ENCODE measurements at places on chromosomes 4 and X. TPM values are rescaled to one million over a fixed set of nuclear protein-coding genes. Genes with fewer than 3 reads are reported as not detected.

Gene KLHL34
- 0.09 TPM for total RNA-seq

DNA sequence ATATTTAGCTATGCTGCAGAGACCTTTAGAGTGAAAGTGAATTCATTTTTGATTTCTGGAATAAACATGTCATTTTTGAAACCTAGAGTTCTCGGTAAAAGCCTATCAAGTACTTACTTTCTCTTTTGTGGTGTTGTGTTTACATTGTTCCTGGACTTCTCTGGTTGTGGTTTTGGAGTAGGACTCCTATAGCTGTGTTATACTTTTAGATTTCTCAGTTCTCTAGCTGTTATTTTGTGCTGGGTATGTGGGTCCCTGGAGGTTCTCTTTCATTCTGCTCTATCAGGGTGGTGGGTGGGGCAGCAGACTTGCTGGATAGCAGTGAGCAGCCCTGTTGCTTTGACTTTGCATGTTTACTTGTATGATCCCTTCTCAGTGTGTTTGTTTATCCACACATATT is 25.6 kb upstream of the MSMO1 start:
- no peaks in the 10 kb centered on the region for H3K36me3 ChIP-seq
- H3K27ac ChIP-seq = no peak overlapping the region
- H3K4me3 ChIP-seq = no peak overlapping the region
- no peaks in the 10 kb centered on the region for H3K27me3 ChIP-seq

DNA sequence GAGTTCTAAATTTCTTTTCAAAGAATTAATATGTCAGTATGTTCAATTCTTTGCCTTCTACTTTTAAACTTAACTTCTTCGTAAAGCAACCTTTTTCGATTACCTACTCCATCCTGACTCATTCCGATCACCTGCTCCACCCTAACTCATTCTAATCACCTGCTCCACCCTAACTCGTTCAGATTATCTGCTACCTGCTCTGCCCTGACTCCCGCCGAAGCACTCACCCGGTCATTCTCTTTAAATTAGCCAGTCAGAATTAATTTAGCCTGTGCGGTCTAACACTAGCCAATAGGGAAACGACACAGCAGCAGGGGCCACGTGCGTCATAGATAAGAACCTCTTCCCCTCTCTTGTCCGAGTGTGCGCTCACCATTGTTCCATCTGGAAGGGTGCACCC is 60.1 kb upstream of the SH3RF1 start:
- no peak overlapping the region for H3K4me3 ChIP-seq
- H3K4me1 ChIP-seq = no peaks in the 10 kb centered on the region
- no peak overlapping the region for H3K27ac ChIP-seq
- no peak for DNase-seq

DNA sequence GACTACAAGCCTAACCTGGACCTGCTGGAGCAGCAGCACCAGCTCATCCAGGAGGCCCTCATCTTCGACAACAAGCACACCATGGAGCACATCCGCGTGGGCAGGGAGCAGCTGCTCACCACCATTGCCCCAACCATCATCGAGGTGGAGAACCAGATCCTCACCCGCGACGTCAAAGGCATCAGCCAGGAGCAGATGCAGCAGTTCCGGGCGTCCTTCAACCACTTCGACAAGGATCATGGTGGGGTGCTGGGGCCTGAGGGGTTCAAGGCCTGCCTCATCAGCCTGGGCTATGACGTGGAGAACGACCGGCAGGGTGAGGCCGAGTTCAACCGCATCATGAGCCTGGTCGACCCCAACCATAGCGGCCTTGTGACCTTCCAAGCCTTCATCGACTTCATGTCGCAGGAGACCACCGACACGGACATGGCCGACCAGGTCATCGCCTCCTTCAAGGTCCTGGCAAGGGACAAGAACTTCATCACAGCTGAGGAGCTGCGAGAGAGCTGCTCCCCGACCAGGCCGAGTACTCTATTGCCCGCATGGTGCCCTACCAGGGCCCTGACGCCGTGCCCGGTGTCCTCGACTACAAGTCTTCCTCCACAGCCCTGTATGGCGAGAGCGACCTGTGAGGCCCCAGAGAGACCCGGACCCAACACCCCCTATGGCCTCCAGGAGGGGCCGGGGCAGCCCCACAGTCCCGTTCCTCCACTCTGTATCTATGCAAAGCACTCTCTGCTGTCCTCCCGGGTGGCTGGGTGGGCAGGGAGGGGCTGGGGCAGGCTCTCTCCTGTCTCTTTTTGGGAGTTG is 486.2 kb downstream of the TRAM1L1 start:
- H3K4me3 ChIP-seq = no peak overlapping the region
- H3K27ac ChIP-seq = no peak overlapping the region
- DNase-seq = no peak
- H3K4me1 ChIP-seq = no peaks in the 10 kb centered on the region

DNA sequence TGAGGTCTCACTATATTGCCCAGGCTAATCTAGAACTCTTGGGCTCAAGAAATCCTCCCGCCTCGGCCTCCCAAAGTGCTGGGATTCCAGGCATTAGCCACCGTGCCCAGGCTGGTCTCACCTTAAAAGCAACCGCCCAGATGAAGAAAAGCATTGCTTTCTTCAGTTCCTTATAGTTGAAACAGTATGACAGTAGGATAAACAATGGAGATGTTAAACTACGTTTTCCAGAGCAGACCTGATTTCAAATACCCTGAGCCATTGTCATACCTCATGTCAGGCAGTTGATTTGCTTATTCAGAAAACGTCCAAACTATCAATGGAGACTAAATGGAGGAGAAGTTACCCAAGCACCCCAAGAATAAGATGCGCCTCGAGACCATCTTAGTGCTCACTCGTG is 26.3 kb upstream of the TMEM131L start:
- H3K27ac ChIP-seq = no peak overlapping the region
- H3K36me3 ChIP-seq = no peaks in the 10 kb centered on the region
- H3K27me3 ChIP-seq = no peaks in the 10 kb centered on the region
- no peaks in the 10 kb centered on the region for H3K4me1 ChIP-seq
- no peak overlapping the region for H3K4me3 ChIP-seq
- no peak for DNase-seq

Gene PORCN
- total RNA-seq = 2.6 TPM

Gene GAGE12C
- not detected for total RNA-seq

- H3K4me1 ChIP-seq = peaks cover 3% of the 10 kb centered on the region
- DNase-seq = peak; percentile 75
- H3K36me3 ChIP-seq = no peaks in the 10 kb centered on the region
- H3K4me3 ChIP-seq = no peak overlapping the region
- H3K27me3 ChIP-seq = no peaks in the 10 kb centered on the region
- H3K27ac ChIP-seq = peak overlapping the region; percentile 6
Measured at GRCh38 chr4:72375073-72375736, 193.8 kb downstream of the ADAMTS3 start.

DNA sequence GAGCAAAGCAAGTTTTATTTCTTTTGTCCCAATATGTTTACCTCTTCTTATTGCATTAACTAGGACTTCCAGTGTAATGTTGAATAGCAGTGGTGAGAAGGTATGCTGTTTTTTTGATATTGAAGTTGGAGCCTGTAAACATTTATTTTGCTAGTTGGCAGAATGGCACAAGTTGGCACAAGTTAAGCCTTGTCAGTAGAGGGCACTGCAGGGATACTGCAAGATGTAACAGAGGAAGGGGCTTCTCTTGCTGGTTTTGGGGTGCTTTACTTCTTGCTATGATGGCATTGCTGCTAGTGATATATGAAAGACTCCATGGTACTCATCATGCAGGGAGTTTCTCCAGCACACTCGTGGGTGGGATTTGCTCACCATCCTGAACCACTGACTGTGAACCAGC is 327.3 kb upstream of the ARX start:
- H3K4me3 ChIP-seq = no peak overlapping the region
- no peaks in the 10 kb centered on the region for H3K4me1 ChIP-seq
- no peak overlapping the region for H3K27ac ChIP-seq
- no peak for DNase-seq

DNA sequence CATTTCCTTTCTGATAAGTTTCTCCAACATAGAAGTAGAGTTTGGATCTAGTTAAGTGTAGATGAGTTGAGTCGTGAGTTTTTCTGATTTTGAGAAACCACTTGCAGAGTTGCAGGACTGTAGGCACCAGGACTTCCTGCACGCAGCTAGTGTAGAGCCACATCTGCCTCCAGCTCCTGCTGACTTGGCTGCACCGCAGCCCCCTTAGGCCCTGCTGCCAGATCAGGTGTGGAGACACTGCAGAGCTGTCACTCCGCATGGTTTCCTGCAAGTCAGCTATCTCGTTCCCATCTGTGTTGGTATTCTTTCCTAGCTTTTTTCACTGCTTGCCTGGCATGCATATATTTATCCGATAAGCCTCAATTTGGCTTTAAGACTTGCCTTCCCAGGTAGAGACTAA is 48.9 kb downstream of the PCDH7 start:
- peak; percentile 28 for DNase-seq
- no peaks in the 10 kb centered on the region for H3K27me3 ChIP-seq
- peaks cover 8% of the 10 kb centered on the region for H3K4me1 ChIP-seq
- no peaks in the 10 kb centered on the region for H3K36me3 ChIP-seq
- H3K4me3 ChIP-seq = no peak overlapping the region

Gene GYPE
- 1.2 TPM for total RNA-seq

- H3K4me1 ChIP-seq = no peaks in the 10 kb centered on the region
- peaks cover 7% of the 10 kb centered on the region for H3K36me3 ChIP-seq
- H3K27me3 ChIP-seq = no peaks in the 10 kb centered on the region
- DNase-seq = no peak
- no peak overlapping the region for H3K27ac ChIP-seq
- H3K4me3 ChIP-seq = no peak overlapping the region
Measured at GRCh38 chr4:158850371-158850770, 81.5 kb downstream of the FNIP2 start.

Gene REPS2
- 8.6 TPM for total RNA-seq

Gene CITED1
- 26.8 TPM for total RNA-seq

Gene HGFAC
- total RNA-seq = 0.80 TPM

- no peaks in the 10 kb centered on the region for H3K27me3 ChIP-seq
- no peak overlapping the region for H3K4me3 ChIP-seq
- no peak for DNase-seq
- H3K4me1 ChIP-seq = no peaks in the 10 kb centered on the region
- no peak overlapping the region for H3K27ac ChIP-seq
Measured at GRCh38 chr4:34158878-34159277, 2085.4 kb downstream of the ARAP2 start.

GRCh38 chr4:187942968-187943367 is 52.6 kb upstream of the ZFP42 start:
- H3K4me3 ChIP-seq = no peak overlapping the region
- no peaks in the 10 kb centered on the region for H3K27me3 ChIP-seq
- no peak for DNase-seq
- H3K36me3 ChIP-seq = no peaks in the 10 kb centered on the region
- no peak overlapping the region for H3K27ac ChIP-seq
- no peaks in the 10 kb centered on the region for H3K4me1 ChIP-seq

Gene KLHL8
- total RNA-seq = 11.2 TPM

DNA sequence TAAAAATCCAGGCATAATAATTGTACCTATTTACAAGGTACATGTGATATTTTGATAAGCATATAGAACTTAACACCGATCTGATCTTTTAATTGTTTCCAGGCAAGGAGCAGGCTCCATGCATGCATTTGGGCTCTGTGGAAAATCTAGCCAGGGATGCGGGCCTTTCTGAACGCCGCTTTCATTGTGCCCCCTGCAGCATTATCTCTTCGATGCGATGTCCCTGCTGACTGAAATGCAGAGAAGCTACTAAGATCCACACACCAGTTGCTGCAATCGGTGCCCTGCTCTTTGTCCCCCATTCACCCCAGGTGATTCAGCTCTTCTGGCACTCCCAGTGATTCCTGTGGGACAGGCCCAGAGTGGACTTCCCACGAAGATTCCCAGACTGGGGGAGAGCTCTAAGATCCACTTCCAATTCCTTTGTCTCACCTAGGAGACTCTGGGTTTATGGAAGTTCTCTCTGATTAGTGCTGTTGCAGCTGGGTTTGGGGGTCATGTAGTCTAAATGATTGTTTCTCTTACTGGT is 254.3 kb upstream of the AGA start:
- no peak for DNase-seq
- H3K27me3 ChIP-seq = no peaks in the 10 kb centered on the region
- H3K27ac ChIP-seq = no peak overlapping the region
- H3K4me1 ChIP-seq = no peaks in the 10 kb centered on the region
- no peak overlapping the region for H3K4me3 ChIP-seq

DNA sequence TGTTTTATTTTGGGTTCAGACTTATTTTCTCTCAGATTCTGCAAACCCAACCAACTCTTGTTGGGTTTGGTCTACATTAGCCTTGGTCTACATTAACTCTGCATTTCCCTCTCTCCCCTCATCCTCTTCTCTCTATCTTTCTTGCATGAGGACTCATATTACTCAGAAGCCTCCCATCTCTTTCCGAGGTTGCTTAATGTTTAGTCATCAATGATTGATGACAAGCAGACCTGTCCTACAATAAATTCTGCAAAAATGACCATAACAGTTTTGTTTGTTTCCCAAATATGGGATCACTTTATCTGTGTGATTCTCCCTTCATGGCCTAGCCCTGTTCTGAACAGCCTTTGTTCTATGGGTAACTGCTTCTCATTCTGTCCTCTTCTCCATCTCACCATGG is 75.2 kb downstream of the GABRB1 start:
- DNase-seq = no peak
- no peak overlapping the region for H3K4me3 ChIP-seq
- no peaks in the 10 kb centered on the region for H3K4me1 ChIP-seq
- H3K36me3 ChIP-seq = no peaks in the 10 kb centered on the region

DNA sequence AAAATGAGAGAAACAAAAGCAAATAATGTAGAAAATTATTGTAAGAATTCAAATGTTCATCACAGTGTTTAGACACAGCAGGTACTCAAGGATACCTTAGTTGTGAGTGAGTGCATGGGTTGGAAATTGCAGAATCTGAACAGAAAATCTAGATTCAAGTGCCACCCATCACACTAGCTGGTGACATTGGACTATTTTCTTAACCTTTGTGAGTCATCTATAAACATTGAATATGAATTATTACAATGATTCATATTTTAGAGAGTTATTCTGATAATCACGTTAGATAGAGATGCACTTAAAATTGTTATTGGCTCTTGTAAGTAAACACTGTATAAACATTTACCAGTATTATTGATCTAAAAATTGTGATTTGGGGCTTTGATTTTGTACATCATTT is 1113.1 kb downstream of the STIM2 start:
- no peak overlapping the region for H3K4me3 ChIP-seq
- H3K27me3 ChIP-seq = no peaks in the 10 kb centered on the region
- no peaks in the 10 kb centered on the region for H3K36me3 ChIP-seq
- H3K27ac ChIP-seq = no peak overlapping the region

Gene ANAPC4
- 22.7 TPM for total RNA-seq

DNA sequence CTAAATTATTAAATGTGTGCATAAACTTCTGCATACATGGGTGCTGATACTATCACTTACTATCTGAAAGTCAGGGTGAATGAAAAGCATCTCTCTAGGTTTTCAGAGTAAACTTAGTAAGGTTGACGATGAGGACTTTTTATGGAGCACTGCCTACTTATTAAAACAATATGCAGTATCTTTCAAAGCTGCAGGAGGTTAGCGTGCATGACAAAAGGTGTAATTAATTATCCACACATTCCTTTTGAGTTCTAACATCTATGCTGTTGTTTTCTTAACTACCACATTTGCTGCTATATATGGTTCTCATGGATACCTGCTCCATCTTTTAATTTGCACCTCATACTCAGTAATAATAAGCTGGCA is 256.2 kb downstream of the FSTL5 start:
- H3K36me3 ChIP-seq = no peaks in the 10 kb centered on the region
- no peaks in the 10 kb centered on the region for H3K4me1 ChIP-seq
- H3K4me3 ChIP-seq = no peak overlapping the region
- H3K27me3 ChIP-seq = no peaks in the 10 kb centered on the region
- DNase-seq = no peak
